GM12878 (cell line): ENCODE measurements at places on chromosomes 7 and 10. TPM values are rescaled to one million over a fixed set of nuclear protein-coding genes. Genes with fewer than 3 reads are reported as not detected.

GRCh38 chr10:15027741-15028140 lies 16.0 kb upstream of the OLAH start:
- no peak for DNase-seq

DNA sequence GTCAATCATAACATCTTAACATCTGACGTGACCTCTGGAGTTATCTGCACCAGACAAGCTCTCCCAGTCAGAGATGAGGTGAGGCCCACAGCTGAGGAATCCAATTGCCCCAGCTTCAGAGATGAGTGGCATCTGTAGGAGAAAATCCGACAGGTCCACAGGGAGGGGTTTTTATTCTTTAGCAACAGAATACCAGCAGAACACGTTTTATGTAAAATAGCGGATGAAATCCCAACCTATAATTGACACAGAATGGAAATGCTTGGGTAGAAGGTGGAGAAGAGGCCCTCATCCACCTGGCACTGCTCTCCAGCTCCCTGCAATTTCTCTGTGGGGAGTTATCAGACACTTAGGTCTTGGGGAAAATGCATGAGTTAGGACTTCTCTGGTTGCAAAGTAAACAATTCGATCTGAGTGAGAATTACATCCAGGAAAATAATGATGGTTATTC lies 144.2 kb upstream of the NRP1 start:
- no peak for DNase-seq

DNA sequence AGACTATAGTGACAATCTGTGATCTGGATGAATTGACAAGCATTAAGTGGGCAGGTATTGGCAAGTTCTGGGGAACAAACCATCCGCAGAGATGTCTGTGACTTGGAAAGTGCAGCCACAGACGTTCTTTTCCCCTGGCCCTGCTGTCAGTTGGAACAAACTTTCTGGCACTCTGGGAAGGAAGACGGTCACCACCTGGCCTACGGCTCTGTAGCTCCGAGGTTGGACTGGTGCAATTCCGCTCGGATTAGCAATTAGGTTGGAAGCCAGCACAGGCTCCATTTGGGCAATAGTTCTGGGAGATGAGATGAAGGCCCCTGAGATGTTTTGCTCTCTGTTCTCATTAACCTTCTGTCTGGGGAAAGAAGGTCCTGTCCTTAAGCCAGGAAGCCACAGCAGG lies 437.5 kb downstream of the CALN1 start:
- no peak for DNase-seq

DNA sequence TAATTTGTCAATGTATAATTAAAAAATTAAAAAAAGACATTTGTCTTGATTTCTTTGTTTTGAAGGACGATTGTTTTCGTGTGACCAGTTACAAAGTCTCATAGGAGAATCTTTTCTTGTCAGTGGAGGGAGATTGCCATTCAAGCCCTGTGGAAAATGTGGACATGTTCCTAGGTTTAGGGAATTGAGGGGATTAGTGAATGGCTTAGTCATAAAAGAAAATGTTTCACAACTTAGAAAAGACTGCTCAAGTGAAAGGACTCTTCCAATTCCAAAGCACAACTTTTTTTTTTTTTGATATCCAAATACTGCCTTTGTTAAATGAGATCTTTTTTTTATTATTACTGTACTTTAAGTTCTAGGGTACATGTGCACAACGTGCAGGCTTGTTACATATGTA lies 140.7 kb upstream of the HABP2 start:
- no peak for DNase-seq

DNA sequence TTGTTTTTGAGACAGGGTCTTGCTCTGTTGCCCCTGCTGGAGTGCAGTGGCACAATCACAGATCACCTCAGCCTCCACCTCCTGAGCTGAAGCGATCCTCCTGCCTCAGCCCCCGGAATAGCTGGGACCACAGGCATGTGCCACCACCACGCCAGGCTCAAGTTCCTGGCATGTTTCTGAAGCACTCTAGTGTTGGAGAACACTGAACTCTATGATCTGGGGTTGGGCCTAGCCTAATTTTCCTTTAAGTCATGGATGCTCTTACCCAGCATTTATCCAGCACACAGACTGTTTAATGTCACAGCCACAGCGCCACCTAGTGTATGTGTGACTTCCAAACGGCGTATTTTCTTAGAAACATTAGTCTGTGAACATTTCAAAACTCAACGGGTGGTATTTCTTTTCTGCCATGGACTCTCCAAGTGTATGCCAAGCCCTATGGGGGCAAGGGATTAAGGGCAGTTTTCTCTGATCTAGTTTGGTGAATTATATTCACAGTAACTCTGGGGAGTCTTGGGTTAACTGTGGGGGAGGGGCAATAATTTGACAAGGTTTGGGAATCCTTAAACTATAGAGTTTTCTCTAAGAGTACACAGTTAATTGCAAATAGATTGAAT lies 91.8 kb downstream of the CREM start:
- peak; percentile 59 for DNase-seq

GRCh38 chr7:101216001-101216859 lies 1.2 kb downstream of the PLOD3 start:
- no peak for DNase-seq

DNA sequence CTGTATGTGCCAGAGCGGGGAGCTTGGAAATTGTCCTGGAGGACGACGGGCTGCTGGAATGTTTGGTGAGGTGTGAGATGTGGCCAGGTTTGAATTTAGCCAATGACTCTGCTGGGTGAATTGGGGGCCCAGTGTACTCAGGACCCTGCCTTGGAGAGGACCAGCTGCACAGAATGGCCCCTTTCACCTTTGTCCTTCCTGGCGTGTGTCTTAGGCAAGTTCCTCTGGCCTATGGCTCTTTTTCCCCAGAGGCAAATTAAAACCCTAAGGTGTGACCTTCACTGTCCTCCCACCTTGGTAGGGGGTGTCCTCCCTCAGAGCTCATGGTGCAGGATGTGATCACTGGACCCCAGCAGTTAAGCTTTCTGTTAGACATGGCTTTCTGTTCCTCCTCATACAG lies 47.8 kb downstream of the CXCL12 start:
- no peak for DNase-seq

- DNase-seq = no peak
Observed at GRCh38 chr7:46603780-46604179, 682.7 kb upstream of the IGFBP3 start.

- no peak for DNase-seq
Observed at GRCh38 chr10:97291357-97292096, 910 bp downstream of the ARHGAP19 start.

DNA sequence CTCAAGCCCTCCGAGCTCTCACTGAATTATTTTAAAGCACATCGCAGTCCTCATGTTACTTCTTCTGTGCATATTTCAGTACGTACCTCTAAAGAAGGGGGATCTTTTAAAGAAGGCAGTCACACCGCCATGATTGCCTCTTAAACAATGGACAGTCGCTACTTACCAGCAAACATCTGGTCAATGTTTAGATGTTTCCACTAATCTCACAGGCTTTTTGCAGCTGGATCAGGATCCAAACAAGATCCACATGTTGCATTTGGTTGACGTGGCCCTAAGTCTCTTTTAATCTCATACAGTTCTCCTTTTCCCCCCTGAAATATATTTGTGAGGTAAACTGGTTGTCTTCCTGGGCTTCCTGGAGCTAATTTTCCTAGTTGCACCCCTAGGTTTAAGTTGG lies 50.0 kb downstream of the PRF1 start:
- DNase-seq = no peak

- no peak for DNase-seq
Observed at GRCh38 chr10:63464402-63465292, 1.1 kb downstream of the JMJD1C start.

- DNase-seq = no peak
Observed at GRCh38 chr10:118035354-118036005, 11.3 kb downstream of the RAB11FIP2 start.

DNA sequence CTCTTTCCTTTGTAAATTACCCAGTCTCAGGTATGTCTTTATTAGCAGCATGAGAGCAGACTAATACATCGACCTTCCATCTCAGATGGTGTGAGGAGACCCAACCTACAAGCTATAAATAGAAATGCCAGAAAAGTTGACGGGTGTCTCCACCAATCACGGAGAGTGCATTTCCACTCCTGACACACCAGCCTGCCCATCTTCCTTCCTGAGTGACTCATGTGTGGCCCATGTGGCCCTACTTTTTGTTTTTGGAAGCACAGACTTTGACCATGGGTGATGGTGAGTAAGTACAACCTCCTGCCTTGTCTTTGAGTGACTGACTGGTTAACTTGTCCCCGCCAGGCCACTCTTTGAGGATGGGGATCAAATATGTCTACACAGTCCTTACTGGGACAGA lies 147.0 kb downstream of the OAT start:
- no peak for DNase-seq

DNA sequence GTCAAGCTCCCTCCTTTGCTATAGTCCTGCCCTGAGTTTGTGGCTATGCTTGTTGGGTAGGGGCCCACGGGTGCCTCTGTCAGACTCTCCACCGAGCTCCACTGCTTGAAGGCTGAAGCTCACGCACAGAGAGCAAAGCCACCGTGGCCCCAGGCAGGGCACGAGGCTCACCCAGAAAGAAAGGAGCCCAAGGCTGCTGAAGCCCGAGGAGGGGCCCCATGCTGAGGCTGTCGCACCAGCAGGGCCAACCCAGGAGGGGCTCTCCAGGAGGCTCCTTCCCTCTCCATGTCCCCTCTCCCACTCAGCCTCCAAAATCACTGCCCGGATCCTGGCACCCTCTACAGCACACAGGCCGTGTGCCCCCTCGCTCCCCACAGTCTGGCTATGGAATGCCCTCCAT lies 50.5 kb downstream of the YKT6 start:
- no peak for DNase-seq

DNA sequence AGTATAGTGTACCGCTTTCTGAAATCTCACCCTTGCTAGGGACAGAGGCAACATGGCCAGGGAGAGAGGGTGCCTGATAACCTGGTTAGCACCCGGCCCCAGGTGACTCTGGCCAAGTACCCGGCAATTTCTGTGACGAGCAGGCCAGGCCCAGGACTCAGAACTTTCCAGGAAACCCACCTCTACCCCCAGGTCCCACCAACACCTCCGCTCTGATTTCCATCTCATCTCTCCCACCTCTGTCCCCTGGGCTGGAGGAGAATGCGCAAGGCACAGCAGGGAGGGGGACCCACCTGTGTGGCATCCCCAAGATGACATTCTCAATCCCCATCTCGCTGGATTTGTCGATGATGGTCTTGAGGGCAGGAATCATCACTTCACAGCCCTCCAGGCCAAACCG lies 11.6 kb downstream of the OGDHL start:
- no peak for DNase-seq

DNA sequence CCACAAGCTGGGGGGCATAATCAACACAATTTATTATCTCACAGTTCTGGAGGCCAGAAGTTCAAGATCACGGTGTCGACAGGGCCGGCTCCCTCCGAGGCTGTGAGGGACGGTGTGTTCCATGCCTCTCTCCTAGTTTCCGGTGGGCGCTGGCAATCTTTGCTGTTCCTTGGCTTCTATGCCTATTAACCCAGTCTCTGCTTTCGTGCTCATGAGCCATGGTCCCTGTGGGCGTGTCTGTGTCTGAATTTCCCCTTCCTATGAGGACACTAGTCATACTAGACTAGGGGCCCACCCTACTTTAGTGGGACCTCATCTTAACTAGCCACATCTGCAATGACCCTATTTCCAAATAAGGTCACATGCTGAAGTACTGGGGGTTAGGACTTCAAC lies 29.4 kb downstream of the HIPK2 start:
- no peak for DNase-seq

DNA sequence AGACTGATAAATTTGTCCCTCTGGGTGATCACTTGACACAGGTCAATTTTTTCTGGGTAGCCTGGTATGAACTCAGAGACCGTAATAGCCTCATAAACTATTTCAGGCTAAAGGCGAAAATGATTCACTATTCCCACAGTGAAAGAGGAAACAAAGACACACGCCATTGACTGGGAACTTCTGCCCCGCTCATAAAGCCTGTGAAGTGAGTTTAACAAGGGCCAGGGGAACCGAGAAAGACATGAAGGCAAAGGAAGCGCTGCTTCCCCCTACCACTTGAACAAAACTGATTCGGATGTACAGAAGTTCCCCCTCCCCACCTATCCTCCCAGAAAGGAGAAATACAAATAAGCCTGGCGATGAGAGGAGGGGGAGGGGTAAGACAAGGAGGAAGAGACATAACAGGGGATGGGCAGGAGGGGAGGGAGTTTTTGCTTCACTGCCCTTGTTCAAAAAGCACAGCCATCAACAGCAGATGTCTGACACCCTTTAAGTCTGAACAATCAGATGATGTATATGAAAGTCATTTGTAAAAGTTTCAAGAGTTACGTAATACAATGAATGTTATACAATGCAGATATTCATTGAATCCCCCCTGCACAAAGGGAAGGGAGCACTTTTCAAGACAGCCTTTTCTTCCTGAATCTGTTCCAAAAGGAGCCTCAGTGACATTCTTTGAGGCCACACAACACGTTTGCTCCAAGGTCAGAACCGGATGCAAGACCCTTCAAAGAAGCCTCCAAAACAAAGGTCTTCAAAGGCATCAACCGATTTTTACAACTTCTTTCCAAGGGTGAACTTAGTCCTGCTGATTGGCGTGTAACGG lies 734 bp downstream of the ABCB4 start:
- peak; percentile 96 for DNase-seq

- no peak for DNase-seq
Observed at GRCh38 chr10:7157091-7157490, 253.7 kb downstream of the SFMBT2 start.

- no peak for DNase-seq
Observed at GRCh38 chr7:107007892-107008287, 36.6 kb upstream of the PRKAR2B start.

Gene ITIH2
- 0.72 and 0.93 TPM in 2 replicates for total RNA-seq

Gene TRIM8
- 44.2 and 53.2 TPM in 2 replicates for total RNA-seq

Gene CYP26C1
- total RNA-seq = 0.08 TPM in 1 of 2 replicates, not detected in the other

Gene TECTB
- not detected in 2 replicates for total RNA-seq

Gene SFTPA1
- 2.4 and 3.7 TPM in 2 replicates for total RNA-seq

Gene FAM131B
- 0.05 and 0.13 TPM in 2 replicates for total RNA-seq

Gene FRMD4A
- 62.2 and 65.5 TPM in 2 replicates for total RNA-seq

Gene MEOX2
- total RNA-seq = not detected in 2 replicates

Gene UMAD1
- total RNA-seq = 8.4 and 10.0 TPM in 2 replicates
